Activated T-cell treated with anti-CD3 and anti-CD28 coated beads, Interleukin-2, amount 50 U/mL, for 1 hour (primary cell): ENCODE measurements at places on chromosomes 11 and 22.

DNA sequence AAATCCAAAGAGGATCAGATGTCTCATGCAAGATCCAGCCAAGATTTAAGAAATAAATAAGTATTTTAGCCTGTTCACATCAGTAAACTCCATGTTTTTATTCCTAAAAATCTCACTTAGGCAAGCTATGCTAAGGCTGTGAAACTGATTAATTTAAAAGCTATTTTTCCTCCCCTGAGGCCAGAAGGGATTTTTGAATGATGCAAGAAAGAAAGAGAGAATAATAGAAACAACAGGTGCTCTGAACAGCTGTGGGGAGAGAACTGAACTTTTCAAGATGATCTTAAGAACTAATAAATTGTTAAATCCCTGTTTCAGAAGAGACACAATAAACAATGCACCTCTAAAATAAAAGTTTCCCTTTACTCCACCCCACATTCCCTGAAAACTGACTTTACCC is 241.6 kb downstream of the DLG2 start:
- no peak for DNase-seq

- no peak for DNase-seq
Observed at GRCh38 chr22:45131749-45132148, 32.0 kb upstream of the NUP50 start.

GRCh38 chr11:75981546-75981945 is 166.5 kb downstream of the UVRAG start:
- DNase-seq, result no peak

- no peak for DNase-seq
Observed at GRCh38 chr11:131889146-131889577, 518.7 kb downstream of the NTM start.

DNA sequence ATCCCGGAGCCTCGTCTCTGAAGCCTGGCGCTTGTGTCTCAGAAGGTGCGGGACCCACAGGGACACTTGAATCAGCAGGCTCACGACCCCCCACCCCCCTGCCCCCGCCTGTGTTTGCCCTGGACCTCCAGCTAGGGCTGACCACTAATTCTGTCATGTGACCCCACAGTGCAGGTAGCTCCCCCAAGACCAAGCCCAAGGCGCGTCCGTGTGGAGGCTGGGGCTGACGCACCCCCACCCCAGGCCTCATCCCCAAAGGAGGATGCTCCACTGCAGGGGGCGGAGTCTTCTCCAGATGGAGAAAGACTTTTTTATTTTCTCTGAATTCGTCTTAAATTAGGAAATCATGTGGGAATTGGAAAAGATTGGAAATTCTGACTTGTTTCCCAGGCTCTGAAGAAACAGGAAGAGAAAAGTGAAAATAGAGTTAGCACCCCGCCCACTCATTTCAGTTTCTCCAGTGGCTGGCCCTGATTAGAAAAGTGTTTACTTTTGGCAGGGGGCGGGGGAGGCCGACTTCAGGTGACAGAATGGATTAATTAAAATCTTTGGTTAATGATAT is 1.0 kb upstream of the RELA start:
- no peak for DNase-seq

DNA sequence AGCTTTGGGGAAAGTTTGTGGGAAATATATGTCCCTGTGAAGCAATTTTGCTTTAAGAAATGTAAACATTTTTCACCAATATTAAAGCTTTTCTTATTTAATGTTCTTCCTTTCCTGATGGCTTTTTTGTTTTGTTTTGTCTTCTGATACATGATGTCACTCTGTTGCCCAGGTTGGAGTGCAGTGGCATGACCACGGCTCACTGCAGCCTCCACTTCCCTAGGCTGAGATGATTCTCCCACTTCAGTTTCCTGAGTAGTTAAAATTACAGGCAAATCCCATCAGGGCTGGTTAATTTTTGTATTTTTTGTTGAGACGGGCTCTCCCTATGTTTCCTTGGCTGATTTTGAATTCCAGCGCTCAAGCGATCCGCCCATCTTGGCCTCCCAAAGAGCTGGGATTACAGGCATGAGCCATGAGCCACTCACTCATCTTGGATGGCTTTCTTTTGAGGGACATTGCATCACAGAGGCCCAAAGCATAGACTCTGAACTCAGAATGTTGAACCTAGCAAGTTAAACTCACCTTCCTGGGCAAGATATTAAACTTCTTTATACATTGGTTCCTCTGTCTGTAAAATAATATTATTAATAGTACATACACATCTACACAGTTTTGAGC is 651 bp upstream of the CARD16 start:
- DNase-seq, result no peak

DNA sequence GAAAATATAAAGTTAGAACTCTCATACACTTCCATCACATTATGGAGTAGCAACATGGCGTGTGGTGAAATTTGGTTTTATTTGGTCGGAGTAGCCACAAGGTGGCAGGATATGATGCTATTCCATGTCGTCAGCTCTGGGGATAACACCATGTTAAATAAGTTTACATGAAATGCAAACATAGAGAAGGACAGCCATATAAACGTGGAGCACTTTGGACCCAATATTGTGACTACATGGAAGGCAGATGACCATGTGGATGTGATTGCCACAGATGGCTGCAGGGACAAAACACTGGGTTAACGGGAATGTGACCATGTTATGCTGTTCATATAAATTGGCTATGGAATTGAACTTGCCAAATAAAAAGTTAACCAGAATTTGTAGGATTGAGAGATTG is 21.0 kb downstream of the OR5M11 start:
- no peak for DNase-seq

GRCh38 chr11:64121663-64122410 is 44.1 kb downstream of the MACROD1 start:
- DNase-seq, result no peak

DNA sequence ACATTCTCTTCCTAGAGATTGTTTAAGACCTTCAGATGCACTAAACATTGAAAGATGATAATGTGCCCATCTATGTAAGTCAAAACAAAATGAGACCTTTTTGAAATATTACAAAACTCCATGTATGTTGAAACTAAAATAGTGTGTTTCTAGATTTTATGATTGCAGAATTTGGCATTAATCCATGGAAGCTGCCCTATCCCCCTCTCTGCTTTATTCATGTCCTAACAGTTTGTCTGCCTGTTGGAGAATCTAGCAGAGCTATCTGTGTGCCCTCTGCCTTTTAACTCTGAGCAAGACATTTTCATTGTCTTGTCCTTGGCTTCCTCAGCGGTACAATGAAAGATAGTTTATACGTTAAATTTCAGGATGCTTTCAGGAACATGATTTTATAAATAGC is 105.5 kb downstream of the FAT3 start:
- no peak for DNase-seq

DNA sequence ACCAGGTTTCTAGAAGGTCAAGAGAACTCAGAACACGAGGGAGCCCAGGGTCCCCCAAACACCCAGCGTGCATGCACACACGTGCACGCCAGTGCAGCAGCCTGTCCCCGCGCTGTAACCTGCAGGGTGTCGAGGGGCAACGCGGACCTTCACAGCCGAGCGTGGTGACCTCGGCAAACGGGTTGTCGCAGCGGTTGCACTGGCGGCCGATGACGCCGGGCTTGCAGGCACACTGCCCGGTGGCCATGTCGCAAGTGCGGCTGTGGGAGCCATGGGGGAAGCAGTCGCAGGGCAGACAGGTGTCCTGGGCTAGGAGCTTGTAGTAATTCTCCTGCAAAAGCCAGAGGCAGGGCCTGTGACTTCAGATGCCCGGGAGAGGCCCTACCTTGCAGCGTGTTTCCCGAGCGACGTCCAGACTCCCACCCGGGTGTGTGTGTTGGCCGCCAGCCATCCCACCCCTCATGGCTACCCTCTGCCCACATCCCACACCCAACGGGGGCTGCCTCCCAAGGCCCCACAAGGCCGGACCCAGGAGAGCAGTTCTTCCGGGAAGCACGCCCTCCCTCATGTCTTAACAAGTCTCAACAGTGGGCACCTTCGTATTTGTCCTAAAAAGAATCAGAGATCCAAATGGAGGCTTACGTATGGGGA is 56.1 kb downstream of the TRMU start:
- no peak for DNase-seq

GRCh38 chr22:39183991-39184585 is 31.6 kb upstream of the CBX7 start:
- no peak for DNase-seq
